ENCODE measurements at places on chromosomes 7 and 10. TPM values are rescaled to one million over a fixed set of nuclear protein-coding genes. Genes with fewer than 3 reads are reported as not detected.
A peak's percentile ranks its signal among the peaks of the same experiment; 100 is the strongest.

- DNase-seq = peak; percentile 77
Observed at GRCh38 chr7:322111-322671, 32.2 kb downstream of the FOXL3 start.

The DPY19L1 gene
- total RNA-seq = 11.8 TPM

DNA sequence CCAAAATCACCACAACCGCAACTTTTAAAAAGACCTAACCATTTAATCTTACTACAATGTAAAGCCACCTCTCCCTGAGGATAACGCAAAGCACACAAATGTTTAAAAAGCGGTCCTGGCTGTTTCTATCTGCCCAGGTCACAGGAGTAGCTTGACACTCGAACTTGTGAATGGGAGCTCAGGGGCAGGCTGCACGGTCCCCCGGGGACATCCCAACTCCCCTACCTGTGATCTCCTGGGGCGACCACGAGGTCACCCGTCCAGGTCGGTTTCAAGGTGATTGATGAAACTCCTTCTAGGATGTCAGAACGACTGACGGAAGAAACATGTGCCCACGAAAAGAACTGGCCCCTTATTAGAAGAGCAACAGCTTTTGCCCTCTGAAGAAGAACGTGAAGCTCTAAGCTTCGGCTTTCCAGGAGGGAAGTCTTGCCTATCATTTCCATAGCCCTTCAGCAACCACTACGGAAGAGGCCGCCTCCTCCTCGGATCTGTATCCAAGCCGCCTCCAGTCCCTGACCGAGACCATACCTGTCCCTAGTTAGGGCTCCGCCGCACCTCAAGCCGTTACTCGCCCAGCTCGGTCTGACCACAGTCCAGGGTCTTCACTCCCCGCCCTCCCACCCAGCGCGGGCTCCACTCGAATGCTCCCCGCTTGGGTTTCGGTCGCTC lies 459 bp downstream of the CYCS start:
- peak; percentile 38 for DNase-seq

DNA sequence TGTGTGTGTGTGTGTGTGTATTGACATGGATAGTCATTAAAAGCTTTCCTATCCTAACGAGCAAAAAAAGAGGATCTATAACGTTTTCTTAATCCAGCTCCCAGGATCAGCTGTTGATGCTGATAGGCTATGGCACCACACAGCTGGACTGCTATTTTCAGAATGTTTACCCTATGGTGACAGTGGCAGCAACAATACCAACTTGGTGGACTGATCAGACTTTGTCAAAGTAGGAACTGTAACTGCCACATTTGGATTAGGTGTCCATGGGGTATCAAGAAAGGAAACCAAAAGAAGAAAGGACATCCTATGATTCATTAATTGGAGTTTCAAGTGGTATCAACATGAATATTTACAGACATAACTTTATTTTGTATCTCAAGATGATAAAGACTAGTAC lies 2.7 kb upstream of the CLEC5A start:
- no peak for DNase-seq

GRCh38 chr7:43351683-43352082 lies 231.2 kb upstream of the STK17A start:
- no peak for DNase-seq

DNA sequence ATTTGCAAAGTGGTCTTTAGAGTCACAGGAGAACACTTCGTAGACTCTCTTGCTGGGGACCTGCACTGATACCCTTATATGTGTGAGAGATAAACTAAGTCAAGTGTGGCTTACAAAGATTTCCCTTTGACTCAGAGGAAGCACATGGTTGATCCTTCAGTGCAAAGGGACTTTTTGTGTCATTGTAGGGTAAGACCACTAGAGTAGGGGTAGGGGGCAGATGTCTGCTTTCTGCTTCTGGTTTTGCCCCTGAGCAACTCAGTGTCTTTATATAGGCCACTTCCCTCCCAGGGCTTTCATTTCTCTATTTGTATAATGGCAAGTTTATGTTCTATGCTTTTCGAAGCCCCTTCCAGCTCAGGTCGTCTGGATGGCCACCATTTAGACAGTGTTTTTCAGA lies 281.7 kb downstream of the SORCS3 start:
- no peak for DNase-seq

The MACC1 gene
- total RNA-seq = 0.19 TPM

All from naive thymus-derived CD4-positive, alpha-beta T cell (primary cell).